NB4 (cell line): ENCODE measurements at places on chromosomes 1 and 21.

DNA sequence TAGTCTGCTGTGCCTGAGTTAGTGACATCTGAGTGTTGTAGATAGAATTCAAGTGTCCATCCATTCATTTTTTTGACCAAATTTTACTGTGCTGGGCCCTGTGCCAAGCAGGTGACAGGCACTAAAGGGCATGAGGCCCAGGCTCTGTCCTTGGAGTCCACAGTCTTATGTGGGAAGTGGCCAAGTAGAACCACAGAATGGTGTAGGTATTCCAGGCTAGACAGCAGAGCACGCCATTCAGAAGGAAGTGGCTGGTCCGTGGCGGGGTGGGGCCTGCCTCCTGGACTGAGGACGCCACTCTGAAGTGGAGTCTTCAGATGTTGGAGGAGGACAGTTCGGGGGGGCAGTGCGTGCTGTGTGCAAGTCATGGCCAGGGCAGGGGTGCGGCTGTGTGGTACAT, 68.9 kb upstream of the ACTL8 start:
- DNase-seq, result no peak

GRCh38 chr1:244022311-244022710, 28.8 kb upstream of the ZBTB18 start:
- DNase-seq, result peak; percentile 31

DNA sequence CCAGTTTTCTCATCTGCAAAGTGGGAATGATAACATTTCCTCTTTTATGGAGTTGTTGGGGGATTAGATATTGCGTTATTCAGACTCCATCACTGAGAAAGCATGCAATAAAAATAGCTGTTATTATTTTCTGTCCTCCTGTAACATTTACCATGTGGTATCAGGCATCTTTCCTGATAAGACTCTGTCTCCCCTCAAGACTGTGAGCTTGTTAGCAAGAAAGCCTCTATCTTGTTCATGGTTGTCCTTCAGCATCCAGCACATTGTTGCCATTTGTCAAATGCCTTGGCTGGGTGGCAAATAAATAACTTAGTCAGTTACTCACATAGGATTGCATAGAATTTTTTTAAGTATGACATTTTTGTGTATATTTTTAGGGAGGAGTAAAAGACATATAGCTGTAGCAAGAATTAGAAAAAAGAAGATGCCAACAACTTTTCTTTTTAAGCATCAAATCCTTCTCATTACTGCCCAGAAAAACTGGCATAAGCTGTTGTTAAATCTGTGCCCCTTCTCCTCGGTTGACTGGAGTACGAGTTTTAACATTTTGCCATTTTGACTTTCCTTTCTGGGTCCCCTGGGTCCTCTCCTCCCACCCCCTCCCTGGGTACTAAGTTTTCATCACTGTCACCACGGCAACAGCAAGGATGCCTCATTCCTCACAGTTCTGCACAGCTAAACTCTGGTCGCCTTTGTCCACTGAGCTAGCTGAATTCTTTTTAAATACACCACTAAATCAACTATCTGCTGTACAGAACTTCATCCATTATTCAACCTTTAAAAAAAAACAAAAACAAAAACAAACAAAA, 1.0 kb upstream of the JAM2 start:
- no peak for DNase-seq

DNA sequence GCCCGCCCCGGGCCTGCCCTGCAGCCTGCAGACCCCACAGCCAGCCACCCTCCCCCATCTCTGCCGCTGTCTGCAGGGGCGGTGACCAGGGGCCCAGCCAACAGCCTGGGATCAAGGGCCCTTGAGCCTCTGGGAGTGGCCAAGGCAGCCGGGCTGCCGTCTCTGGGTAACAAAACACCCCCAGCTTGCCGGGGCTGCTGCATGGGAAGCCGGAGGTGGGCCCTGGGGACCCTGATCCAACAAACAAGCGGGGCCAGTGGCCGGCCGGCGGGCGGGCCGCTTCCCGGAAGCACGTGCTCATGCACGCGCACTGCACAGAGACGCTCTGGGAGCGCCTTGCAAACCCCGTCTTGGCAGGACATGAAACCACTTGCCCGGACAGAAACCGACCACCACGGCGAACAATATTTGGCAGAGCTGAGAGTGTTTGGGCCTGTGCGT, 13.2 kb downstream of the MEGF6 start:
- DNase-seq, result no peak

GRCh38 chr1:16235944-16236510, 956 bp downstream of the CPLANE2 start:
- peak; percentile 65 for DNase-seq

DNA sequence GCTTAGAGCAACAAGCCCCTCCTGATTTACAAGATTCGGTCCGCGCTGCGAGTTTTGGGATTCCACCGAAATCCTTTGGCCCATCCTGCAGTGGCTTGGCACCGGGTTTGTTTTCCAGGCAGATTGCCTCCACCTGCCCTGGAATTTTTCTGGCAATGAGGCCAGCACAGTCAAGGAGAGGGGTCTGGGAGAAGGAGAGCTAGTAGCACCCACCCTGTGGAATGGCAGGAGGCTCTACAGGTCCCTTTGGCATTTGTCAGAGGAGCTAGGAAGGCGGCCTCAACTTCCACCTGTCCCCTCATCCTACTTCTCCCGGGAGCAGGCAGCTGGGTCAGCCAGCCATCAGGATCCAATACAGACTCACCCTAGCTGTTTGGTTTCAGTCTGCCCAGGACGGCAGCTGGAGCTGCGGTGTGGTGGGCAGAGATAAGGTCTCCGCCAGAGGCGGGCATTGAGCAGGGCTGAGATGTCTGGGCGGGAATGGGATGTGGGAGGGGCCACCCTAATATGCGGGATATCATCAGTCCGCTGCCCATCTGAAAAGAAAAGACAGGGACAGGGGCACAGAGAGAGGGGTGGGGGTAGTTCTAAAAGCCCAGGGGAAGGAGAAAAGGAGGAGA, 37.8 kb upstream of the PRELP start:
- no peak for DNase-seq

- DNase-seq, result no peak
These were observed 3.1 kb downstream of the PANK4 start for GRCh38 chr1:2523191-2523890.

GRCh38 chr1:205670611-205671430, 9.5 kb downstream of the SLC45A3 start:
- no peak for DNase-seq
